ENCODE measurements at places on chromosomes 5 and 9.

- DNase-seq: no peak
Measured at GRCh38 chr5:170562166-170562874, 58.5 kb downstream of the KCNIP1 start.

DNA sequence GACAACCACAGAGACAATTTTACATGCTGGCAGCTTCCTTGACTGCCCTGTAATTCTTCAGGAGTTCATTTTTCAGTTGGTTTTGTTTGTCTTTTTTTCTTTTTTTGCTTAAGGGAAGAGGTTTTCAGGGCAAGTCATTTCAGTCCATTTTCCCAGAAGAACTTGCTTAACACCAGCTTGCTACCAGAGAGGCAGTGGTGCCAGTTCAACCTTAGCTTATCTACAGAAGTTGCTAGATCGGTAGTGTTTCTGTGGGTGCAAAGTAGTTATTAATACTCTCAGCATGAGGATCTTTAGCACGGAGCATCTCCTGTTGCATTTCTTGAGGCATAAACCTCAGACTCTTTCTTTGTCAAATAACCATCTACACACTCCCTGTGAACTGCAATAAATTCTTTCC lies 1.1 kb downstream of the SPEF2 start:
- DNase-seq: no peak

DNA sequence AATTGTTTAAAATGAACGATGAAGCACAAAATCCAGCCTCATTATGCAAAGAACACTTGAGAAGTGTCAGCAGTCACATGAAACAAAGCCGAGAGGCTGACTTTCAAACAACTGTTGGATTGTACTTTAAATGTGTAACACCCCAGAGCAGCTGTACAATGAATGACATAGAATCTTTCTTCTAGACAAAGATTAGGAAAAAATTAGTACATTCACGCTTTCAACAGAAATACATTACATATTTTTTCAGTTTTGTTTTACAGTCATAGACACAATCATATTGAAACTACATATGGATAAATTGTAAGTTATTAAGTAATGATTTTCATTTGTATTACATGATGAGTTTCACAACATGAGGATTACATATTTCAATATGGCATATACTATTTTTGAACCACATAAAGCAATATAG lies 10.6 kb upstream of the AGXT2 start:
- no peak for DNase-seq

DNA sequence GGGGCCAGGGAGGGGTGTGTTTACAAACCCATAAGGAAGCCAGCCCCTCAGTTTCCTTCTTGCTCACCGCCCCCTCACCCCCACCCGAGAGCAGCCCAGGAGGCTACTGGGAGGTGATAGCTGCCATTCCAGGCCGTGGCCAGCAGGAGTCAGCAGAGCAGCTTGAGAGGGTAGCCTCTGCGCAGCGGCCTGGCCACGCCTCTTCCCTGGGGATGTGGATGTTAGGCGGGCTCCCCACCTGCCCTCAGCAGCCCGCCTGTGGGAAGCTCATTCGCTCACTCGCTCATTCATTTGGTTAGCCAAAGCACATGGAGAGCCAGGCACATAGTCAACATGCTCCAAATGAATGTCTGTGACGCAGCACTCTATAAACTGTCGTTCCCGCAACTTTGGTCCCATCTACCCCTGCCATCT lies 6.1 kb upstream of the DPM2 start:
- DNase-seq: no peak
